ENCODE measurements at places on chromosomes 12 and 14.

DNA sequence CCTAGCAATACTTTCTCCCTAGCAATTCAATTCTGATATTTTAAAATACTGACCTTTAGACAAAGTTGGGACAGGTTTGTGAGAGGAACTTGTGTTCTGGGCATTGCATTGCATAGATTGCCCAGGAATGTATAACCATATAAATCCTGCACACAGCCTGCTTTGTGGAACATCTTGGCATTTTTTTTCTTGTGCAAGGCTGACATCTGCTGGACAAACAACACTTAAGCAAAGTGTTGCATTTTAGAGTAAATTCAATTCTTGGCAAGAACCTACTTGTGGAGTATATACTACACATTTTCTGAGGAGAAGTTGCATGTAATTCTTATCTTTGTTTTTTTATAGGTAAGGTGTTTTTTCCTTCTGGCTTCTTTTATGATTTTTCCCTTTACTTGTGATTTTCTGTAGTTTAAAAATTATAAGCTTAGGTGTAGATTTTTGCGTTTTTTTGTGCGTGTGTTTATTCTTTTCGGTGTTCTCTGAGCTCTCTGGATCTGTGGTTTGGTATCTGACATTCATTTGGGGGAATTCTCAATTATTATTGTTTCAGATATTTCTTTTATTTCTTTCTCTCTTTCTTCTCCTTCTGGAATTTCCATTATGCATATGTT, 26.4 kb downstream of the TESPA1 start:
- DNase-seq = no peak

GRCh38 chr12:28331130-28331529, 140.9 kb downstream of the CCDC91 start:
- DNase-seq = no peak

DNA sequence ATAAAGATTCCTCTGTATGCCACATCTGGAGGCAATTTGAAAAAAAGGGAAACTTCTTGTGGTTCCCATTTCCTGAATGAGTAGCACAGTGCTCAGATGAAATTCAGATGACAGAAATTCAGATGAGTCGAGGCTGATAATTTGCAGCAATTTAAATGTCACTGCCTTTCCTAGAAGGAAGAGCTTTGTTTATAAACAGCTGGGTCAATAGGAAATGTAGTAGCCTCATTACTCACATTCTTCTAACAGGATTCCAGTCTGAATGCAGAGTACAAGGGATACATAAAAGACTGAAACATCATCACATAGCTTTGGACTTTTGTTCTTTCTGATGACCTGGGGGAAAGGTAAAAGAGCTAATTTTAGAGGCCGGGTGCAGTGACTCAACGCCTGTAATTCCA, 11.3 kb upstream of the DACT1 start:
- DNase-seq = no peak

DNA sequence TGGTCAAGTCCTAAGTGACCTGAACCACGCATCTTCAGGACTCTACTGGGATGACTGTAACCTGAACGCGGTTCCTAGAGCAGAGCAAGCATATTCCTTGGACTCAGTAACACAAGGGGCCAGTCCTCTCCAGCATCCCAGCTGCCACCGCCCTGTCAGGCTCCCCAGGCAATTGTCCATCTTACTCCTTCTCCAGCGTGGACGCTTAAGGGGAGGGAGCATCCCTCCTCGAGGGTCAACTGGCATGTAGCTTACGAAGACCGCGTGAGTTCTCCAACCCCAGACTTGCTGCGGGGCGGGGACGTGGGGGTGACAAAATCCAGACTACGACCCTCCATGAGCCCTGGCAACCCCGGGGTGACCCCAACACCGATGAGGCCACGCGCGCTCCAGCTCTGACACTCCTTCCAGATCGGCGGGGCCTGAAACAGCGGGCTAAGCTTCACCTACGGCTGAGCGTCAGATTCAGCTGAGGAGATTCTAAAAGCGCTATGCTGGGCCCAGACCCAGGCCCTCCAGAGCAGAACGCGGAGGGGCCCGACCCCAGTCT, 846 bp upstream of the MTHFD1 start:
- no peak for DNase-seq

- no peak for DNase-seq
Measured at GRCh38 chr12:16588812-16589211, 17.1 kb downstream of the LMO3 start.

- no peak for DNase-seq
Measured at GRCh38 chr14:91400696-91401095, 16.9 kb downstream of the CCDC88C start.

- no peak for DNase-seq
Measured at GRCh38 chr12:49974677-49975317, 2.0 kb downstream of the AQP6 start.

DNA sequence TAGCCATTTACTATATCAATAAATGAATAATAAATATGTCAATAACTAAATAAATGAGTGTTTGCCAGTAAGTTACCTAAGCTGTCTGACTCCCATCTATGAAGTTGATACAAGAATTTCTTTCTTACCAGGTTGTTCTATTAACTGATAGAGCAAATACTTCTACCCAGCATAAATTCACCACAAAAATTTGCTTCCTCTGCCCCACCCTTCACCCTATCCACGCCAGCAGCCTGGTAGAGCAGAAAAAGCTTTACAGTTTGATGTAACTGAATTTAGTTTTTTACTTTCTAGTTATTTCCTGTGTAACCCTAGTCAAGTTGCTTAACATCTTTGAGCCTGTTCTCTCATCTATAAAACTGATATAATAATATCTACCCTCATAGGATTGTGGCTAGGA, 94.9 kb upstream of the SLC16A7 start:
- DNase-seq = no peak

DNA sequence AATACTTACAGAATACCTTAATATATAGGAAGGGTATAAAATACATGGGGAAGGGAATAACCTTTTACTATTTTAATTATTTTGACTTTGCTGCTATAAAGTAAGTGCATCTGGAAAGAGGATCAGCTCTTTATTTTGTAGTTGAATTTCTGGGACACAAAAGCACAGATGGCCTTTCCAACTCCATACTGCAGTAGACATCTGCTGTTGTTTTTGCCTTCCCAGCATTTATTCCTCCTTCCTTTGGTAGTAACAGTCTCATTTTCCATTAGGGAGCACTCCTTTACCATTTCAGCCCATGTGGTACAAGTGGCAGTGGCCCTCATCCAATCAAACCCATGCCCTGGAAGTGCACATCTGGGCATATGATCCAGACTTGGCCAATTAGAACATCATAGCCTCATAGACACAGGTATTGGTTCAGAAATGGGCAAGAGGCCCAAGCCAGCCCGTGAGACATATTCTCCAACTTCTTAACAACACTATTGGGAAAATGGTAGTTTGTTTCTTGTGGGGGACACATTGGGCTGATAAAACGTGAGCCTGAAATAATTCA, 64.8 kb upstream of the YARS2 start:
- no peak for DNase-seq
